Activated naive CD4-positive, alpha-beta T cell treated with anti-CD3 and anti-CD28 coated beads for 36 hours (primary cell): ENCODE measurements at places on chromosomes 2 and 18.

- no peak for DNase-seq
Observed at GRCh38 chr2:118786746-118787145, 60.7 kb downstream of the EN1 start.

DNA sequence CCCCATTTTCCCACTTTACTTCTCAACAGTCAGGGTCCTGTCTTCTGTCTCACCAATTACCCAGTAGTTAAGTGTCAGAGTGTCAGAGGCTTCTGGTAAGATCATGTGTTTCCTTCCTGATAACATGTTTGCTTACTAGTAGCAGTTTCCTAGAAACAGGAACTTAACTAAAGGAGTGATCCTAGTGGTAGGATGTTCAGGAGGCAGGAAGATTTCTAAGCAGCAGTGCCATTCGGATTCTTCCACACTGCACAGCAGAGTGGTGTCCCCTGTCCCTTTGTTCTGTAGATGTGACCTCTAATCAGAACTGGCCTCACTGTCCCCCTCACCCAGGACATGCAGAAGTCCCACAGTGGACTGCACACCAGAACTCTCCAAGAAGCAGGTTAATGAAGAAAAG is 221.8 kb upstream of the OSR1 start:
- no peak for DNase-seq

DNA sequence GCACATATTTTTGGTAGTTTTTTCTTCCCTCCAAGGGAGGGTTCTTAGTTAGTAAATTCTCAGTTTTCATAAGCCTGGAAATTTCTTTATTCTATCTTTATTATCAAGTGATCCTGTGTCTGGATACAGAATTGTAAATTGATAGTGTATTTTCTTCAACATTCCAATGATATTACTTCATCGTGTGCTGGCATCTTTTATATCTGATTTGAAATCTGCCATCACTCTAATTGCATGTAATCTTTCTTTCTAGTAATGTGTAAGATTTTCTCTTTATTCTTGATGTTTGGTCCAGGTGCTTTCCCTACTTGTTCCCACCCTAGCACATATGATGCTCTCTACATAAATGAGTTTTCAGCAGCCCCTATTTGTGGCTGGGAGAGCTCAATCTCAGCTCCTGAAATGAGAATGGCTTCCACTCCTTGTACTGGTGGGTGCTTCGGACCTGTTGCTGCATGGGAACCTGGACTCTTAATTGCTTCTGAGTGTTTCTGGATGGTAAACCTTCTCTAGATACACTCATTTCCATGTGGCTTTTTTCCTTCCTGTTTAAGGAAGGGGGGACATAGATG is 102.7 kb downstream of the SMIM21 start:
- DNase-seq: no peak

GRCh38 chr2:7633566-7634153 is 716.4 kb downstream of the RNF144A start:
- DNase-seq: no peak

DNA sequence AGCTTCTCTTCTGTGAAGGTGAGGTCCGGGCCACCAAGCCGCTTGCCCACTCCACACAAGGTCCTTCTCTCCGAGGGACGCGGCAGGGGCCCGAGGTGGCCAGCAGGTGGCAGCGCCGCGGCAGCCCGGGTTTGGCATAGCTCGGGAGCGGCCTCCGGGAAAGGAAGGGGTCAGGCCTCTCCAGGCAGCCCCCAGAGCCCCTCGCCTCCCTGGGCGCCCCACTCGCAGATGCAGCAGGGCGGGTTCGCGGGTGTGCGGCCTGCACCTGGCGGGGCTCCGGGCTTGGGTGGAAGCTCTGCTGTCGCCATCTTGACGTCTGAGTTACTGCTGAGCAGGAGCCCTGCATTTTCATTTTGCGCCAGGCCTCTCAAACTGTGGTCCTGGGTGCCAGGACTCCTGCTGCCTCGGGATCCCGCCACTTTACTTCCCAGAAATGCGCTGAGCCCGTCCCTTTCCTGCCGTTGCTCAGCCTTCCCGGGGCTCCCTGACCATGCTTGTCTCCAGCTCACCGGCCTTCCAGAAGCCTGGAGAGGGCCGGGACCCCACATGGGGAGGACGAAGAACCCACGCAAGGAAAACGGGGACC is 18.6 kb upstream of the NCL start:
- peak; percentile 78 for DNase-seq

DNA sequence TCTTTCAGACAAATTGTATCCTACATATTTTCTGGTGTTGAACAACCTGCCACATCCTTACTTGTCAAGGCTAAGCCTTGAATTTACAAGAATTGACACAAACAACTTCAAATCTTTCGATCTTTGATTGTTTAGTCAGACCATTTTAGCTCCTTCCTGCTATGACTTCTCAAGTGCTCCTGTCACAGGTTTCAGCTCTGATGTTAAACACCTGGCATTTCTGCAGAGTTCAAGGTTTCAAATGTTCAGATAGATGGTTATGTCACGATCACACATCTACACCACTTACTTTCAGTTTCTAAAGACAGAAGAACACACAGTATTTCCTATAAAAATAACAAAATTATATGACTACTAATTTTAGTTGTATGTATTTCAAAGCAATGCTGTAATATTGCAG is 84.0 kb downstream of the RND3 start:
- DNase-seq: no peak

DNA sequence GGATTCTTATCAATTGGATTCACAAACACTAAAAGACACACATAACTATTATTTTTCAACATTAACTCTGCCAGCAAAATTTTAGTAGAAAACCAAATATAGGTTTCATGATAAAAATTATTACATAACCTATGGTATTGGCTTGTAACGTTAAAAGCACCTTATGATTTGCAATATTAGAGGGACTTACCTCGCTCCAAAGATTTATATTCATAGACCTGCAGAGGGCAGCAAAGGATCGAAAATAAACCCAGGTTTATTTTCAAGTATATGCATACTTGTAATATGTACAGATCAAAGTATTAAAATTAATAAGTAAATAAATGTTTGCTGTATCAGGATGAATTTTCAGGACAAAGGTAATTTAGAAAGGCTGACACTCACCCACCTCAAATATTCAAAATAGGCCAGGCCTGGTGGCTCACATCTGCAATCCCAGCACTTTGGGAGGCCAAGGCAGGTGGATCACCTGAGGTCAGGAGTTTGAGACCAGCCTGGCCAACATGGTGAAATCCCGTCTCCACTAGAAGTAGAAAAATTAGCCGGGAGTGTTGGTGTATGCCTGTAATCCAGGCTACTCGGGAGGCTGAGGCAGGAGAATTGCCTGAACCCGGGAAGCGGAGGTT is 45.3 kb downstream of the LRPPRC start:
- peak; percentile 8 for DNase-seq

DNA sequence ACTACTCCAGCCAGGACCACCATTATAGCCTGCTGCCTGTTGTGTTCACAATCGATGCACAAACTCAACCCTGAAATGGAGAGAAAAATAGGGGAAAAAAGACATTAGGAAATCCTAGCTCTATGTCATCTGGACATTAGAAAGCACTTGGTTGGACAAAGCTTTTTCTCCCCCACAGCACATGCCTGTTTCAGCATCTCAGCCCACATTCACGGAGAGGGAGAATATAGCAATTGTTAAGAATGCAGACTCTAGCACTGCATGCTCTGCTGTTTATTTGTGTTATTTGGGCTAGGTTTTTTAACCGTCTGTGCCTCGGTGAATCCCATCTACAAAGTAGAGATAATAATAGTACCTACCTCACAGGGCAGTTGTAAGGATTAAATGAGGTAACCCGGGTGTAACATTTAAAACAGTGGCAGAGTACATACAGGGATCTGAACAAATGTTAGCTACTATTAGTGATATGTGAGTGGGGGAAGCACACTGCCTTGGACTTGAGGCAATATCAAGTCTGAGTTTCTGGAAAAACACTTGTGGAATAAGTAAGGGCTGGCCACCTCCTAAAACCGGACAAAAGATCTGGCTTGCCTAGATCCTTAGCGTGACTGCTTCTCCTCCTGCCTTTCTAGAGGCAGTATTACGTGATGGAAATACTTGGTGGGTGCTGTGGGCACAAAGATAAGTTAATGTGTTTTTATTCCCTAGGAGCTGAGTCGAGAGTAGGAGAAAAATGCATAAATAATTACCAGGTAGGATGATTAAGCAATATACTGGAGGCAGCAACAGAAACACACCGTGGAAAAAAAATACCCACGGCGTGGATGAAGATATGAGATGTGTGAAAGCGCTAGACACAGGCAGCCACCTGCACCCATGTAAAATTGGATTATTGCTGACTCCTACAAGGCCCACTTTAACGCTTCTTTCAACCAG is 1.0 kb upstream of the PPP1CB start:
- peak; percentile 51 for DNase-seq

GRCh38 chr2:59691518-59692190 is 861.8 kb downstream of the BCL11A start:
- no peak for DNase-seq
